Renal pelvis (tissue), 12 donors: ENCODE measurements at places on chromosomes 3 and 15.

GRCh38 chr3:150462108-150462507, 54.0 kb downstream of the TSC22D2 start:
- DNase-seq = no peak

- no peak for DNase-seq
Measured at GRCh38 chr3:29971895-29972294, 634.5 kb upstream of the TGFBR2 start.

GRCh38 chr3:51379301-51379700, 5.8 kb upstream of the MANF start:
- no peak for DNase-seq

GRCh38 chr15:99163271-99164062, 58.6 kb downstream of the SYNM start:
- no peak for DNase-seq

DNA sequence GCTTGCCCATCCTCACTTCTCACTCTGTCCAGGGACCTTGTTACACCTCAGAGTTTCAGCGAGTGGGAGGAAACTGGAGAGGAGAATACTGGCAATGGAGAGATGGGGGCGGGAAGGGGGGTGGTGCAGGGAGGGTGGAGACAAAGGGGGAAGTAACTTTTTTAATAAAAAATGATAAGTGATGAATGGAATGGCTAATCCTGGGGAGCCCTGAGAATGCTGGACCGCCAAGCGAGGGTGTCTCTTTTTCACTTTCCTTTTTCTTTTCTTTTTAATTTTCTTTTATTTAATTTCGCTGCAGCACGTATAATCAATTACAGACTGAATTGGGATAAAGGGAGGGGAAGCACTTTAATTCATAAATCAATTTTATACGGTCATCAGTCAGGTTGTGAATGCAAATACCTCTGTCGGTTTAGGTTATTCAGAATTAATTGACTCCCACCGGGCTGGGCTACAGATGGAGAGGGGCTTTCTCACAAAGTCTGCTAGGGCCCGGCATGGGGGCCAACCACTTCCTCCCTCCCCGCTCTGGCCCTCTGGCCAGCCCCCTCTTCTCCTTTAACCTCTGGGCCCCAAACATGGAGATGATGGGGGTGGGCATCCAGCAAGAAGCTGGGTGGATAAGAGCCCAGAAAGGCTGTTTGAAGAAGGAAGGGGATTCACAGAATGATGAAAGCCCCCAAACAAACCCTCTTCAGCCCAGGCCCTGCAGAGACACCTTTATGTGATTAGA, 106.8 kb upstream of the BOC start:
- no peak for DNase-seq

DNA sequence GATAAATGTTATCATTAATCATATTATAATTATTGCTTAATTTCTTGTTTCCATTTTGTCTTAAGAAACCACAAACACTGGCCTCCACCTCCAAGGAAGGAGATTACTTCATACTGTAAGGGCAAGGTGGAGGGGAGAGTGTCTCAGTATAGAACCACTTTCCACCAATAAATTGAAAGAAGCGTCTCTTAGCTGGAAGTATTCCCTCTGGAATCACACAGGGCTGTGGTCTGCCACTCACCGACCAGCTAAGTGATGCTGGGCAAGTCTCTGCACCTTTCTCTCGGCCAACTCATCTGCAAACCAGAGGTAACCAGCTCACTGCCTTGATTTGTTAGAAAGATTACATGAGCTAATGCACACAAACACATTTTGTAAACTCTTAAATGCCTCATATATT, 63.1 kb downstream of the EIF4E3 start:
- DNase-seq = no peak

DNA sequence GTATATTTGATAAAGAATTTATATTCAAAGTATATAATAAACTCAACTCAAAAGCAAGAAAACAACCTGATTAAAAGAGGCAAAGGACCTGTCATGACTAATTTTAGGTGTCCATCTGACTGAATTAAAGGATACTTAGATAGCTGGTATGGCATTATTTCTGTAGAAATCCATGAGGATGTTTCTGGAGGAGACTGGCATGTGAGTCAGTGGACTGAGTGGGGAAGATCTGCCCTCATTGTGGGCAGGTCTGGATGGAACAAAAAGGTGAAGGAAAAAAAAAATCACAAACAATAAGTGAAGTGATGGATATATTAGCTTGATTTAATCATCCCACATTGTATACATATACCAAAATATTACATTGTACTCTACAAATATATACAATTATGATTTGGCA, 16.6 kb downstream of the ANKRD28 start:
- DNase-seq = no peak

DNA sequence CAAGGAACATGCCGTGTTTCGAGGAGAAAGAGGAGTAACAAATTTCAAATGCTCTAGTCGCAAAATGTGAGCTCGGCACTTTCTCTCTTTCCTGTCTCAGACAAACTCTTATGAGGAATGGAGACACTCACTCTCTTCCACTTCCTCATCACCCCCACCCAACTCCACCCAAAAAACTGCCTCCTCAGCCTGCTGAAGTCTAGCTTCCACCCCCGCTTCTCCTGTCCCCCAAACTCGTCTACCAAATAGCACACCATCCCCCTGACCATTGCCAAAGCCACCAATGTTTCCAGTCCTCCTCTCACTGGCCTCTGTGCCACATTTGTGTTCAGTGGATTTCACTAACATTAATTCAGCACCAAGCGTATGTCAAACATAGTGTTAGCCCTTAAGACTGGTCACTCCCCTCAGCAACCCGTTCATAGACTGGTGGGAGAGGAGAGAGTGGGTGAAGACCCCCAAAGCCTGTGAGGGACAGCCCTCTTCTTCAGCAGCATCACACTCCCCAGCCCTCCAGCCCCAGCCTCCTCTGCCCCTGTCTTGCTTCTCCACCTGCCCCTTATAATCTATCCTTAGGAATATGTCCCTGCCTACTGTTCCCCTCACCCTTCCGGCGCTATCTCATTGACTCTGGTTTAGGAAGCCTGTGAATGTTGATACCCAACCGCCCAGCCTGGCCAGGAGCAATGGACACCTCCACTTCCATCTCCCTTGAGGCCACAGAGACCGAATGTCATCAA, 77.3 kb downstream of the FAM174B start:
- no peak for DNase-seq
